RKO (cell line): ENCODE measurements at places on chromosomes 7 and 10.

GRCh38 chr7:120353171-120353570, 80.2 kb downstream of the KCND2 start:
- no peak for DNase-seq

DNA sequence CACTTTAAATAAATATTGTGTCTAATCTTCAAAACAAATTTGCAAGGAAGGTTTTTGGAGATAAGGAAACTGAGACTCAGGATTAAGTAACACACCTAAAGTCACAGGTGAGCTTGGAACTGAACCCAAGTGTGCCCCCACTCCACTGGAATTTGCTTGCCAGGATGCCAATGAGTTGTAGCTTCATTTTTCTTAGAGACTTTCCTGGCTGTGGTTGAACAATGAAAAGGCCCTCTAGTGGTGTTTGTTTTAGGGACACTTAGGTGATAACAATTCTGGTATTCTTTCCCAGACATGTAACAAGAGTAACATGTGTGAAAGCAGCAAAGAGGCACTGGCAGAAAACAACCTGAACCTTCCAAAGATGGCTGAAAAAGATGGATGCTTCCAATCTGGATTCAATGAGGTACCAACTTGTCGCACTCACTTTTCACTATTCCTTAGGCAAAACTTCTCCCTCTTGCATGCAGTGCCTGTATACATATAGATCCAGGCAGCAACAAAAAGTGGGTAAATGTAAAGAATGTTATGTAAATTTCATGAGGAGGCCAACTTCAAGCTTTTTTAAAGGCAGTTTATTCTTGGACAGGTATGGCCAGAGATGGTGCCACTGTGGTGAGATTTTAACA, 1.5 kb downstream of the IL6 start:
- peak; percentile 56 for DNase-seq

DNA sequence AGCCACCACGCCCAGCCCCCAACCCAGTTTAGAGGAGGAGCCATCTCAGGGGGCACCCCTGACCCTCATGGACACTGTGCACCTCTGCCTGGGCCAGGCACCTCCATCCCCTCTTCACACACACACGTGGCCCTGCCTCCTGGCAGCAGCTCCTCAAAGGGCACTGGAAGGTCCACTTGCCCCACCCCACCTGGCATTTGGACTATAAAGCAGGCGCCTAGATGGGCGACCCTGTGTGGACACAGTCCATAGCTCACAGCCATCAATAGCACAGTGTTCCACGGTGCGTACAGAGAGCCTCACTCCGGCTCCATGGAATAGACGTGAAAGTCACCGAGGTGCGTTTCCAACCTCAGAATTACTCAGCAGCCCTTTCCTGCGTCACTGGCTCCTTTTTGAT, 41.0 kb downstream of the FKBP6 start:
- no peak for DNase-seq

DNA sequence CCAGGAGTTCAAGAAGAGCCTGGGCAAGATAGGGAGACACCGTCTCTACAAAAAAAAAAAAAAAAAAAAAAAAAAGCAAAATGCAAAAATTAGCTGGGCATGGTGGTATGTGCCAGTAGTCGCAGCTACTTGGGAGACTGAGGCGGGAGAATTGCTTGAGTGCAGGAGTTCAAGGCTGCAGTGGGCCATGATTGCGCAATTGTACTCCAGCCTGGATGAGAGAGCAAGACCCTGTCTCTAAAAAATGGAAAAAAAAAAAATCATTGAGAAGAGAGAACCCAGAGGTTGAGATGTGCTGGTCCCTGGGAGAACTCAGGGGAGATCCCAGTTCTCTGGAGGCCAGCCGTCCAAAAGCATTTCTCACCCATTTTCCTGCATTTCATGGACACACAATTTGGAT, 95.2 kb downstream of the GALNT17 start:
- DNase-seq, result no peak

DNA sequence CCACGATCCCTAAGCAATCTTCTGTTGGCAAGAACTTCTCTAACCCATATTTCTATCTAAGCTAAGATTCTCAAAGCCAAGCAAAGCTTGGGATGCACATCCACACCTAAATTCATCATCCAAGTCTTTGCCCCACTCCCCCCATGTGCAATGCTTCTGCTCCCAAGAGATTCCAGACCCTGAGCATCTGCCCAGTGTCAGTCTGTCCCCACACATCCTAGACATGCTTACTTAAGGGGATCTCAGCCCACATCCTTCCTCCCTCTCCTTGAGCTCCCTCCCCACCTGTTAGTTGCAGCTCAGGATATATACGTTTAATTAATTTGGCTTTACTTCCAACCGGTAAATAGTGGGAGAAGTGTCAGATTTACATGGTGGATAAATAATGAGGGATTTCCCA, 17.0 kb upstream of the TMEM273 start:
- DNase-seq, result no peak

DNA sequence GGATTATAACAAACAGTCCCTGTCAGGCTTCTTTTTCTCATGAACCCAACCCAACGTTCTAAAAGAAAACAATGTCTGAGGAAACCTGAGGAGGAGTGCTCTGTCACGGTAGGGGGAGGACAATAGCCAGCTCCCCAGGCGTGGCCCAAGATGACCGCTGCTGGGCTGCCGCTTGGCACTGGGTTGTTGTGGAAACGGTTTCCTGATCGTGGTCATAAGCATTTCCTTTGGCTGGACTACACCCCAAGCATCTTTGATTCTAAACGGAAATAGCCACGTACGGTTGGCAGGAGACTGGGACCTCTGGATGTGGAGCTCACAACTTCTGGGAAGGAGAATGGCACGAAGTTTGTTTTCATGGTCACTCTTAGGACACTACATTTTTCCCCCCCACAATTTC, 30.4 kb upstream of the DMBT1 start:
- no peak for DNase-seq

GRCh38 chr7:128933180-128933891, 4.4 kb upstream of the IRF5 start:
- DNase-seq, result no peak

- DNase-seq, result peak; percentile 88
These were observed 120.6 kb downstream of the PRPF18 start for GRCh38 chr10:13707156-13707881.

DNA sequence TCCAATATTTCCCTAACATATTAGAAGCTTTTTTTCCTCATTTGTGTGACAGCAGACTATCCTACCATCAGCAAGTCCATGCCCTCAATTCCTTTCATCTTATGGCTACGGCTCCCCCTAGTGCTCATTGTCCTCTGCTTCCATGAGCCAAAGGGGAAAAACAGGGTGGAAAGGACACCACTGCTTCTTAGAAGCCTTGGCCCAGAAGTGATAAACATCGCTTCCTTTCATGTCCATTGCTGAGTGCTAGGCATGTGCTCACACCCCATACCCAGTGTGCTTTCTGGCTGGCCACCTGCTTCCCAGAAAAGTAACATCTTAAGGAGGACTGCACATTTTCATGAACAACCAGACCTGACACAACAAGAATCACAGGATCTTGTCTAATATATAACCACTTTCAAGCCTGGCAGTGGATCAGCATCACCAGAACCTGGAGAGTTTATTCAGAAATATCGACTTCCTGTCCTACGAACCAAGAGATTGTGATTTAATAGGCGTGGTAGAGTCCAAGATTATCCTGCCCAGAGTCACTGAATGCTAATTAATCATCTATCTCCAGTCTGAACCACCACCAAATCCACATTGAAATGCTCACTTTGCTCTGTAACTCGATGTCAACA, 650.5 kb upstream of the SORCS1 start:
- DNase-seq, result peak; percentile 60

DNA sequence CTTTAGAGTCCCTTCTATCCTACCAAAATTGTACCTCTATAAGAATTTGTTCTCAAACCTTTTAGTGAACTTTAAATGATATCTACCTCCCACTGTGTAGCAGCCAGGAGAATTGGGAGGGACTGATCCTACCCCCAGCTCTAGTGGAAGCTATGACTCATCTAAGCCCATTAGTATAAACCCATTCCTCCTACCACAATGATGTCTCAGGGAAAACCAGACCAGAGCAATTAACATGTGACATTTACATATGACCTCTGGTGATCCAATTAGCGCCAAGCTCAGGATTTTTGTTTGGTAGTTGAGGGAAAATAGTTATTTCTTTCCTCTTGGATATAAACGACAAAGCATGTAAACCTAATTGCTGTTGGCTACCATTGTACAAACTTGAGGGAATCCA, 33.1 kb upstream of the R3HCC1L start:
- DNase-seq, result no peak

DNA sequence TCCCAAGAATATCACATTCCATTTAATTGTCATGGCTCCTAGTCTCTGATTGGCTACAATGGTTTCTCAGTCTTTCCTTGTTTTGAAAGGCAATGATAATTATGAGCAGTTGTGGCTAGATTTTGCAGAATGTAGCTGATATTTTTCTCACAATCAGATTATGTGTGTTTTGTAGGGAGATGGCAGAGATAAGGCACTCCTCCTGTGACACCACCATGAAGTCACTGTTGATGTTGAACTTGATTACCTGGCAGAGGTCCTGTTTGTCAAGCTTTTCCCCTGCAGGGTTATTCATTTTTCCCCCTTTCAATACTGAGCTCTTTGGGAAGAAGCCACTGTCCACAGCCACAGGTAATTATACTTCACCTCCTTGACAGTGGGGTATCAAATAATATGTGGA, 602.9 kb upstream of the PFKP start:
- no peak for DNase-seq

GRCh38 chr10:74178042-74178791, 27.2 kb downstream of the ADK start:
- no peak for DNase-seq
